Sigmoid colon (tissue), 7 donors: ENCODE measurements at places on chromosomes 12 and 14. TPM values are rescaled to one million over a fixed set of nuclear protein-coding genes. Genes with fewer than 3 reads are reported as not detected.

AICDA gene
- polyA plus RNA-seq = 0.80 TPM

SIX6 gene
- polyA plus RNA-seq = not detected

SLC6A15 gene
- not detected for polyA plus RNA-seq

DNA sequence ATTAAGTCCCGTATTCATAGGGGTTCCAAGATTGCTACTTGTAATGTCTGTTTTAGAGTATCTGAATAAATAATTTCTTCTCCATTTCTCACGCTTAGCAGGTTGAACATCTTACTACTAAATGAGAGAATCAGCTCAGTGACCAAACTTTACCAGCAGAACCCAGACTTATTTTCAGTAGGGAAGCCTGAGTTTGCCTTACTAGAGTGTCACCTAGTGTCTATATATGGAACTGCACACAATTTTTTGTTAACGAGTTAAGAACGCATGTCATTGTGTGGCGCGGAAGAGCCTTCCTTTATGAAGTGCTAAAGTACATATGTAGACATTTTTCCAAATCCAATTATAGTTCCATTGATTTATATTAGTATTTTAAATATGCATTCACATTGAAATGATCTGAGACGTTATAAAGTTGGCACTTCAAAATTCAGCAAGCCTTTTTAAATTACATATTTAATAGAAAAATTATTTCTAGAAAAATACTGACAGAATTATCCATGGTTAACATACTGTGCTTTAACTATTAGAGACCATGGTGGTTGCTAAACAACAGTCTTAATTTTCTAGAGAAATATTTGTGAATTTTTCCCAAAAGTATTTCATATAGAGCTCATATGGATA lies 88.3 kb downstream of the RPS29 start:
- H3K27ac ChIP-seq = no peak overlapping the region
- H3K36me3 ChIP-seq = no peaks in the 10 kb centered on the region
- no peak for DNase-seq

GRCh38 chr12:88450136-88450535 lies 130.1 kb downstream of the KITLG start:
- H3K4me1 ChIP-seq = no peaks in the 10 kb centered on the region
- H3K4me3 ChIP-seq = no peak overlapping the region
- no peaks in the 10 kb centered on the region for H3K36me3 ChIP-seq
- DNase-seq = no peak

- no peak for DNase-seq
- H3K27me3 ChIP-seq = no peaks in the 10 kb centered on the region
- H3K27ac ChIP-seq = no peak overlapping the region
- no peak overlapping the region for H3K4me3 ChIP-seq
- H3K4me1 ChIP-seq = peaks cover 26% of the 10 kb centered on the region
- H3K36me3 ChIP-seq = no peaks in the 10 kb centered on the region
Measured at GRCh38 chr14:101959277-101959676, 5.1 kb upstream of the DYNC1H1 start.
